ENCODE measurements at places on chromosomes 12 and 14.

DNA sequence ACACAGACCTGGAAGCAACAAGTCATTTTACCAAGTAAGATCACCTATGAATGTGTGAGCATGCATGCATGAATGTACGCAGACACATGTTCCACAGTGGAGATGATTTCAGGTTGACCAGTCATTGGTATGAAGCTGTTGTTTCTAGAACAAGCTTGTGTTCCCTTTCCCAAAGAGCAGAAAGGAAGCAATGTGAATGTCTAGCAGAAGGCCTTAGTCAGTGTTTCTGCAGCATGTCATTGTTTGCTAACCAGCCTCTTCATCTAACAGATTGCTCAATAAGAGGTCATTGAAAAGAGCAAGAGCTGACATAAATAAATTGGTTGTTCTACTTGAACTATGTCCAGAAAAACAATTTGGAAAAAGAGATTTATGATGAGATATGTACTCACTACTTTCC lies 191.4 kb downstream of the PLCZ1 start:
- DNase-seq, result no peak

DNA sequence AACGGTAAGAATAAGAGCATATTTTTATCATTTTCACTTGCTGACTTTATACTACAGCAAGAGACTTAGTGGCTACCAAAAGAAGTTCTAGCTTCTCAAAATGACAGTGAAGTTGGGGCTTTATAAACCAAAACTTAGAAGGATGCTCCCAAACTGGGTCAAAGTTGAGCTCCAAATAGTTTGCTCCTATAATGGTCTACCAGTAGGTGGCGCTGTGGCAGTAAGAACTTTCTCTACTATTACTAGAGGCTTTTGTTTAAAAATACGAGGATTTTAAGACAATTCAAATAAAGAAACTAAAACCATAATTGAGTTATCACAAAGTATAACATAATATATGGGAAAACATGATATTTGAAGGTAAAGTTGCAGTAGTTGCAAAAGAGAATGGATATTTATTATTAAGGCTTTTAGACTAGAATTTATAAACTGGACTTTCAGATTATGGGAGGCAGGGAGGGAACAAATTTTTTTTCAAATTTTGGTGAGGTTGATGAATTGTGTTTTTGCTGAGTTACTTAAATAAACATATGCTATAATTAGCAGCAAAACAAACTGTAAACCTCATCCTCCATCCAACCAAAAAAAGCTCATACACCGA lies 75.0 kb downstream of the TGFB3 start:
- peak; percentile 40 for DNase-seq

GRCh38 chr12:67885375-67886169 lies 103.7 kb upstream of the IFNG-AS1 start:
- no peak for DNase-seq

DNA sequence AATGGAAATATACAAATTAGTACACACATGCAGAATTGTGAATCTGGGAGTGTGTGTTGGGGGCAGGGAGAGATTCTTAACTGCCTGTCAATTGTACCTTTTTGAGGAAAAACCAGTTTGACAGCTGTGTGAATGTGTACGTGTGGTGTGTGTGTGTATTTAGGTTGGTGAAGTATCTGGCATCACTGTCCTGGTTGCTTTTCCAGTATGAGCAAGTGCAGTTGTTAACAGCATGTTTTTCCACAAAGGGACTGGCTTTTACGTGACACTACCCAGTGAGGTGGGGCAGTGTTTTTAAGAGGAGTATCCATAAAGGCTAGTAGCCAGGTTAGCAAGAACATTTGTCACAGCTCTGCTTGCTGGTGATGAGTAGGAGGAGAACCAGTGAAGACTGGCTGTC lies 56.1 kb downstream of the DAAM1 start:
- no peak for DNase-seq

DNA sequence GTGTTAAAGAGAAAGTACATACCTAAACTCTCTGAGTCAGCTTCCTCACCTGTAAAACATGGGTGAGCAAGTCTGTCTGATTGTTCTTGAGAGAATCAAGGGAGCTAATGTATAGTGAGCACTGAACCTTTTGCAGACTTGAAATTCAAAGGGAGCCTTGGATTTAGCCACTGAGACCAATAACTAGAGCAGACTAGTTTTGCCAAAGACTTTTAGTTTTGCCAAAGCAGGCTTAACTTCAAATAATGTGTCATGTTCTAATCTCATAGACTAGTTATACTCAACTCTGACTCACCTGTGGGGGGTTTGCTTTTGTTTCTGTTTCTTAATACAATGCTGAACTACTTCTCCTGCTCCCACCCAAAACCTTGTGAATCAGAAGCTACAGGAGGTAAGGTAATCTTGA lies 123.7 kb downstream of the SLC25A21 start:
- DNase-seq, result no peak

DNA sequence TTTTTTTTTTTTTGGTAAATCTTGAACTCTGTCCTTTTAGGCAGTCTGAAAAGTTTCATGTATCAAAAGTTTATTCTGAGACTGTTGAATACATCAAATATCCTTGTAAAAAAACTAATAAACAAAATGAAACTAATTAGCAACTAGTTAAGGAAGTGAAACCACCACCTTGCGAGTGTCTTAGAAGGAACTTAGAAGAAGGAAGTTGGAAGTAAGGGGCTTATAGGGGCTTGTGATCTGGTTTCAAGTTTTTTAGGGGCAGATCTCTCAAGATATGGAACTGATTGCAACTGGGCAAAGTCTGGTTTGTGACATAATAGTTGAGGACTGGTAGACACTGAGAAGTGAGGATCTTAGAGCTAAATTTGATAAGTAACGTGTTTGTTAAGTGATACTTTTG lies 748.8 kb downstream of the C12orf50 start:
- no peak for DNase-seq

DNA sequence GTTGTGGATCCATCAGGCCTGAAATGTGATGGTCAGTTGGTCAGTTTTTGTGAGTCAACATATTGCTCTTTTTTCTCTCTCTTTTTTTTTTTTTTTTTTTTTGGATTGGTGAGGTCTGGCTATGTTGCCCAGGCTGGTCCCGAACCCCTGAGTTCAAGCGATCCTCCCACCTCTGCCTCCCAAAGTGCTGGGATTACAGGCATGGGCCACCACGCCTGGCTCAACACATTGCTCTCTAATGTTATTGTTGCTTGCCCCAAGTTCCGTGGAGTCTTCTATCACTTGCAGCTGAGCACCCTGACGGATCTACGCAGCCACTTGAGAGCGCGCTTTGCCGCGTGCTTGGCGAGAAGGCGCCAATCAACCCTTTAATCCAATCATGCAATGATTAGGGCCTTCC lies 69.5 kb upstream of the DIO3 start:
- DNase-seq, result no peak

DNA sequence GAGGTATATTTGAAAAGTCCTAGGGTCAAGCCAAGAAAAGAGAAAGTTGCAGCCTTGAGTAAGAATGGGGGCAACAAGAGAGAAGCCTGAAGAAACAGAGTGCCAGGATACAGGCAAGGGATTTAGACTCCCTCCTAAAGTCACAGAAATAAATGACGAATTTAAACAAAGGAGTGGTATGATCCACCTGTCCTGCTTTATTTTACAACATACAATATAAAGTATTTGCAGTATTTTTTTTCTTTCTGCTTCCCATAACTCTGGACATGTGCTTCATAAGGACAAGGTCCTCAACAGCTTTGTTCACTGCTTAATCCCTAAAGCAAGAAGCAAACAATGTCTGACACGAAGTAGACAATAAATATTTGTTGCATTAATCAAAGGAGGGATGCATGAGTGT lies 57.4 kb downstream of the IFNG start:
- no peak for DNase-seq

- DNase-seq, result no peak
These were observed 219.4 kb downstream of the CNTN1 start for GRCh38 chr12:40911676-40912075.

DNA sequence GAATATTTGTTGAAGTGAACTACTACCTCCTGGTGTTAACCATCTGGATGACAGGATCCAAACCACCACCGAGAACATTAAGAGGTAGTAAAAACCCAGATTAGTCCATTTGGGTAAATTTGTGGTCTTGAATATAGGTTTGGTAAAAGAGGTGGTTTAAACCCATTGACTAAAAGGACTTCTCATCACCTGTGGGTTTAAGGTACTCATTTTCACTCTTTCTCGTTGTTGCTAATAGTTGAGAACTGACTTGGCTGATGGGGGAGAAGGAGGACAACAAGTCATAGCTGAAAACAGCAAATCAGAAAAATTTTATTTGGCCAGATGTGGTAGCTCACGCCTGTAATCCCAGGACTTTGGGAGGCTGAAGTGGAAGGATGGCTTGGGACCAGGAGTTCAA lies 59.2 kb downstream of the ACADS start:
- DNase-seq, result no peak

DNA sequence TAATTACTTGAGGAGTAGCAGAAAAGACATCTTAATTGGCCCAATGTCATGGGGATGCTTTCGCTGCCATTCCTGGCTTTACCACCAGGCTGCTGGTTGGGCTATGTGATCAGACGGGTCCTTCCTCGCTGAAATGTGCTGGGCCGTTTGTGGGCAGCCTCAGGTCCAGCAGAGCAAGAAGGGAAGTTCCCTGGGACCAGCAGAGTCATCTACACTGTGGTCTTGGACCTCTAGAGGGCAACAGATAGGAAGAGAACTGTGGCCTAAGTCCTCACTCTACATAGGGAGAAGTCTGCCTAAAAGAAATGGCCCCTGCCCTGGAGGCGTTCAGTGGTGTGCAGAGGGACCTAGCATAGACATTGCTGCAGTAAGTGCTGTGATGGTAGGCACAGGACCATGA lies 10.9 kb downstream of the EVL start:
- DNase-seq, result no peak

DNA sequence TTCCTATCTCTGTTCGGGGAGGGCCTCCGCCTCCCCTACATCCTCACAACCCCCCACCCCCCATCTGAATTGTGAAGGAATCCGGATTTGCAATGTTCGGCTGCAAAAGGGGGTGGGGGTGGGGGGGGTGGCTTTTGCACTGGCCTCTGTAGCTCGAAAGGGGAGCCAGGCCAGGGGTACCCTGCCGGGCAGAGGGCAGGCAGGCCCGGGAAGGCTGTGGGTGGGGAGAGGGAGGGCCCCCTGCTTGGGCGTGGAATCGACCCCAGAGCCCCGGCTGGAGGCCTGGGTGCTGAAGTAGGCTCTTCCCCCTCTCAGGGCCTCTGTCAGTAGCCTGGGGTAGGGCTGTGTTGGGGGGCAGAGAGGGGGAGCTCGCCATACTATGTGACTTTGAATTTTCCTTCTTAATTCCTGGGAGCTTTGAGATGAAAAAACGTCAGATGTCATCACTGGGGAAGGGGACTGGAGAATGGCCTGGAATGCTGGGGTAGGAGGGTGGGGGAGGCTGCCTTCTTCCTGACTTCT lies 1.1 kb downstream of the LRP1 start:
- no peak for DNase-seq

DNA sequence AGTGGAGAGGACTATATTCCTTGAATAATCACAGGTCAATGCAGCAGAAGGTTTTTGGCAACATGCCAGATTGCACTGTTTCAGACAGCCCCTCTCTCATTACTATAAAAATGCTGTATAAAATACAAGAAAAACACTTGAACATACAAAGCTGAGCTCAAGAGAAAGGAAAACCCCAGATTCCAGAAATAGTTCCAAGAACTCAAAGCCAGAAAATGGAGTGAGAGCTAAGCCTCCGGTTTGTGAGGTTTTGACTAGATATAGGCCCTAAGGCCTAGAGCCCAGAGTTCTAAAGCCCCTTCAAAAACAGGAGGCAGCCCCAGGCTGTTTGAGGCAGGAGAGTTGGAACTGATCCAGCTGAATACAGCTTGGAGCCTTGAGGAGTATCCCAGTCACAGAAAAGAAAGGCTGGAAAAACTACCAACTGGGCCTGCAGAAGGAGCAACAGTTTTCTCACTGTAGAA lies 29.4 kb upstream of the ACTN1 start:
- no peak for DNase-seq

DNA sequence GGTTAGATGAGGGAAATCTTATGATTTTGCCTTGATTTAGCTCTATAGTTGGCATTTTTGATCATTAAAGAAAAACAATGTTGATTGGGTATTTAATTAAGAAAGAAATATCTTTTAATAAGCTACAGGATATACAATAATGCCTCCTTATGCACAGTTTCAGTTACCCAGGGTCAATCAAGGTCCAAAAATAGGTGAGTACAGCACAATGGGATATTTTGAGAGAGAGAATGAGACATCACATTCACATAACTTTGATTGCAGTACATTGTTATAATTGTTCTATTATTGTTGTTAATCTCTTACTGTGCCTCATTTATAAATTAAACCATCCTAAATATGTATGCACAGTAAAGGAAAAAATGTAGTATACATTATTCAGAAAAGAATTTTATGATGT lies 102.2 kb downstream of the MYF5 start:
- no peak for DNase-seq

DNA sequence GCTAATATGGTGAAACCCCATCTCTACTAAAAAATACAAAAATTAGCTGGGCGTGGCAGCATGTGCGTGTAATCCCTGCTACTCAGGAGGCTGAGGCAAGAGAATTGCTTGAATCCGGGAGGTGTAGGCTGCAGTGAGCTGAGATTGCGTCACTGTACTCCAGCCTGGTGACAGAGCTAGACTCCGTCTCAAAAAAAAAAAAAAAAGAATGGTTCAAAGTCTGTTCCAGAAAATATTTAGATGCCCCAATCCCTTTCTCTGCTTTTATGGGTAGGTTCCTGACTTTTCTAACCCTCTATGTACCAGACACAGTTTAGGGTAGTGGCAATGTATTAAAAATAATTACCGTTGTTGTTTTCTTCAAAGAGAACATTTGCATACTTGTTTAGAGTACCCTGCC lies 161.4 kb downstream of the STXBP6 start:
- DNase-seq, result no peak

GRCh38 chr12:119783787-119784186 lies 93.3 kb downstream of the CIT start:
- no peak for DNase-seq

DNA sequence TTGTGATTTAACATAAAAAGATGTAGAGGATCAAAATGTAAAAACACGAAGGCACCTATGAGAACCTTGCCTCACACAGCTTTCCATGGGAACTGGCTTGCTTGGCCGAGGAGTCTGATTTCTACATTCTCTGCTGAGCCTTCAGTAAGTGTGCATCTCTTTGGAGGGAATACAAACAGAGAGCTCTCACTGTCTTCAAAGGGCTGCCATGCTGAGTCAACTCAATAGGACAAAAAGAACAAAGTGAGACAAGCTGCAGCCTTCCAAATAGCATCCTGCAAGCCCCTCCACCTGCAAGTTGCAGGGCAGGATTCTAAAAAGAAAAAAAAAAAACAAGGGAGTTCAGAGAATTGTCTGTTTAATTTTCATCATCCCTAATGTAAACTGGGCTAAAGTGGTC lies 411.9 kb downstream of the NELL2 start:
- DNase-seq, result no peak

GRCh38 chr12:27534060-27534764 lies 10.2 kb downstream of the PPFIBP1 start:
- no peak for DNase-seq

GRCh38 chr14:39988939-39989338 lies 556.7 kb upstream of the FBXO33 start:
- no peak for DNase-seq

DNA sequence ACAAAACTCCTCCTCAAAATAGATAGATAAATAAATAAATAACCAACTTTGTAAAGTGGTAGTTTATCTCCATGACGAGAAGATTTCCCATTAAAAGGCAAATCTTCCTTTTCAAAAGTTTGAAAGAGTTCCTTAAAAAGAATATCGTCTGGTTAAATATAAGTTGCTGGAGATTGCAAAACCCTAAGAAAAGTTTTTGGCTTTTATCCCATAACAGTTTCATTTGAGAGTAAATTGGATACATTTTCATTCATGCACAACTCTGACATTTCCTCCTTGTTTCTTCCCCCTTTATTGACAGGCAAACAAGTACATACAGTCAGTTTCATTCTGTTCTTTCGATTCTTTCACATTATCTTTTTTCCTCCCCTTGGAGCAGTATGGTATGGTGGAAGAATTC lies 45.4 kb upstream of the BTG1 start:
- DNase-seq, result no peak

Data from stimulated activated CD4-positive, alpha-beta T cell treated with anti-CD3 and anti-CD28 coated beads, Interleukin-1b, Interleukin-23, amount 100 ng/mL, for 24 hours (primary cell).